Astrocyte (in vitro differentiated cells and primary cell): ENCODE measurements at places on chromosomes 3 and 15.

- peak; percentile 25 for DNase-seq
Measured at GRCh38 chr3:152574461-152575079, 260.4 kb upstream of the P2RY1 start.

DNA sequence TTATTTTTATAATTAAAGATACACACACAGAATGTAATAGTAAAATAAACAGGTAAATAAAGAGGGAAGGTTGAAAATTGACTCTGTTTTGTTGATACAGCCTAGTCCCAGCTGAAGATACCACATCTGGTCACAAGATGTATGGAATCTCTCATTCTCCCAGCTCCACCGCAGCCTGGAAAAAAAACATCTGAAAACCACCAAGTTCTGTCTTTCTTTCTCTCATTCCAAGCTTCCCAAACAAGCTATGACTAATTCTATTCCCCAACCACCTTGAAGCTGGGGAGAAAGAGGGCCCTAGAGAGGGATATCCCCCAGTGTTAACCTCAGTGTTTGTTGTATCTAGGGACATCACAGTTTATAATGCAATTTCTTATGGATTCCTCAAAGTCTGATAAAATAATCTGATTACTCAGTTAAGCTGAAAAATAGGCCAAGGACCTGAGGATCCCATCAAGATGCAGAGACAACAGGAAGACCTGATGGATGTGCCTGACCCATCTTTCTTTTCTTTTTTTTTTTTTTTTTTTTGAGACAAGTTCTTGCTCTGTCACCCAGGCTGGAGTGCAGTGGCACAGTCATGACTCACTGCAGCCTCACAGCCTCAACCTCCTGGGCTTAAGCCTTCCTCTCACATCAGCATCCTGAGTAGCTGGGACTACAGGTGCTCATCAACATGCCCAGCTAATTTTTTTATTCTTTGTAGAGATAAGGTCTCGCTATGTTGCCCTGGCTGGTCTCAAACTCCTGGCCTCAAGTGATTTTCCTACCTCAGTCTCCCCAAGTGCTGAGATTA lies 38.1 kb downstream of the SRGAP3 start:
- peak; percentile 91 for DNase-seq

GRCh38 chr3:169143506-169143905 lies 520.0 kb downstream of the MECOM start:
- DNase-seq: no peak

- DNase-seq: no peak
Measured at GRCh38 chr3:127214975-127215374, 22.0 kb downstream of the PRR23E start.

DNA sequence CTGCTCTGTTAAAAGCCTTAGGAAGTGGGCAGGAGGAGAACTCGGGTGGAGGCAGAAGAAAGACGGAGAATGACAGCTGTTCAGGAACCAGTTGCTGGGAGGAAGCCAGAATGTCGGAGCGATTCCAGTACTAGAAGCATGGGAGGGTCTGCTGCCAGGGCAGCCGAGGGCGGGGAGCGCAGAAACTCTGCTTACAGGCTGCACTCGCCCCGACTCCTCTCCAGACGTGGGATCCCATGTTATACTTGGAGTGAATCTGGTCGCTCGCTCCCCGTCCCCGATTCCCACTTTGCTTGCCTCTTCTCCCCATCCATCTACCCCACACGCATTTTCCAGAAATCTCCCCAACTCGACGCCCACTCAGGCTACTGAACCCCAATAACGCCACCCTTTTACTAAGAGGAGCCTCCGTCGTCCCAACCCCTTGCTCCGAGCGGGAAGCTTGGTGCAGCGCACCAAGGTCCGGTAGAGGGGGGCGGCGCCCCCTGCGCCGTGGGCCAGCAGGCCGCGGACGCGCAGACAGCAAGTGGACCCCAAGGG lies 665 bp downstream of the GATM start:
- no peak for DNase-seq

GRCh38 chr3:128112357-128112968 lies 11.1 kb downstream of the RUVBL1 start:
- peak; percentile 88 for DNase-seq

- no peak for DNase-seq
Measured at GRCh38 chr3:196883361-196883760, 15.6 kb downstream of the SENP5 start.

DNA sequence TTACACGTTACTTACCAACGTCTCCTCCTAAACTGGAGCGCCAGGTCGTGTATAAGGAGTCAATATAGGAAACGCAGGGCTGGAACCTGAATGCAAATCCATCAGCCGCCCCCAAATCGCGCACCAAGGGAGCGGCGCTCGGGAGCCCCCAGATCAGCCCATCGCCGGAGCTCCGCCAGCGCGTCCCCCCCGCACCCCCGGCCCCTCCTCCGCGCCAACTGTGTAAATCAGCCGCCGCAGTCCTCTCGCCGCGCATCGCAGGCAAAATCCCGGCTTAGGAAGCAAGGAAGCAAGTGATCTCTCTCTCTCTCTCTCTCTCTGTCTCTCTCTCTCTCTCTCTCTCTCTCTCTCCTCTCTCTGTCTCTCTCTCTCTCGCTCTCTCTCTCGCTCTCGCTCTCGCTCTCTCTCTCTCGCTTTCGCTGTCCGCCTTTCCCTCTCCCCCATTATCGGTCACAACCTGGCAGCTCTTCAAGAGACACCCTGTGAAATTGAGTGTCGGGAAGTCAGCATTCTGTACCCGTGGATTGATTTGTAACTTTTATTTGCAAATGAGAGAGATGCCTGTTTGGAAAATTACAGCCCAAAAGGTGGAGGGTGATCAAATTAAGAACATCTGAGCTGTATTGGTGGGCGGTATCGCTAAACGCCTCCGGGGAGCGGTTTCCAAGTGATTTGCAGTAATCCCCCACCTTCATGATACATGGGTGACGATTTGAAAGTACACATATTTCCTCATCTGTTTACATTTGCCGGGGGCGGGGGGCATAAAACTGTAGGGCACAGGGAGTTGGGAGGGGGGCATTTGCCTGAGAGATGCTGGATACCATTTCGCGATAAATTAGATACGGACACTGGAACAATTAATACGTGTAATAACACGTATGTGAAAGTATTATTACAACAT lies 645 bp upstream of the SLITRK3 start:
- no peak for DNase-seq

DNA sequence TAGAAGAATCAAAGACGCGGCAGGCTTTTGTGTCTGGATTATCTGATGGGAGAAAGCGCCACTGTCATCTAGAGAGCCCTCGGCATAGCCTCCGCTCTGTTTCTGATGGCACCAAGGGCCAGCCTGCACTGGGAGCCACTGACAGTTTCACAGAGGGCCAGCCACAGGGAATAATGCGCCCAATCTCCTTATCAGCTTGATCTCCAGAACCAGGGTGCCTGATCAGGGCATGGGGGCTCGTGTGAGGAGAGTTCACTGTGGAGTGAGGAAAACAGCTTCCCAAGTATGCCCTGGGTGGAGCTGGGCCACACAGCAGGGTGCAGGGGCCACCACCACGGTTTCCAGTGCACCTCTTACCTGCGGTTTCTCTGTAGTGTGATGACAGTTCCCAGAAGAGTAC lies 29.8 kb upstream of the CLK3 start:
- DNase-seq: no peak

- peak; percentile 8 for DNase-seq
Measured at GRCh38 chr15:61906961-61907752, 153.1 kb downstream of the VPS13C start.

DNA sequence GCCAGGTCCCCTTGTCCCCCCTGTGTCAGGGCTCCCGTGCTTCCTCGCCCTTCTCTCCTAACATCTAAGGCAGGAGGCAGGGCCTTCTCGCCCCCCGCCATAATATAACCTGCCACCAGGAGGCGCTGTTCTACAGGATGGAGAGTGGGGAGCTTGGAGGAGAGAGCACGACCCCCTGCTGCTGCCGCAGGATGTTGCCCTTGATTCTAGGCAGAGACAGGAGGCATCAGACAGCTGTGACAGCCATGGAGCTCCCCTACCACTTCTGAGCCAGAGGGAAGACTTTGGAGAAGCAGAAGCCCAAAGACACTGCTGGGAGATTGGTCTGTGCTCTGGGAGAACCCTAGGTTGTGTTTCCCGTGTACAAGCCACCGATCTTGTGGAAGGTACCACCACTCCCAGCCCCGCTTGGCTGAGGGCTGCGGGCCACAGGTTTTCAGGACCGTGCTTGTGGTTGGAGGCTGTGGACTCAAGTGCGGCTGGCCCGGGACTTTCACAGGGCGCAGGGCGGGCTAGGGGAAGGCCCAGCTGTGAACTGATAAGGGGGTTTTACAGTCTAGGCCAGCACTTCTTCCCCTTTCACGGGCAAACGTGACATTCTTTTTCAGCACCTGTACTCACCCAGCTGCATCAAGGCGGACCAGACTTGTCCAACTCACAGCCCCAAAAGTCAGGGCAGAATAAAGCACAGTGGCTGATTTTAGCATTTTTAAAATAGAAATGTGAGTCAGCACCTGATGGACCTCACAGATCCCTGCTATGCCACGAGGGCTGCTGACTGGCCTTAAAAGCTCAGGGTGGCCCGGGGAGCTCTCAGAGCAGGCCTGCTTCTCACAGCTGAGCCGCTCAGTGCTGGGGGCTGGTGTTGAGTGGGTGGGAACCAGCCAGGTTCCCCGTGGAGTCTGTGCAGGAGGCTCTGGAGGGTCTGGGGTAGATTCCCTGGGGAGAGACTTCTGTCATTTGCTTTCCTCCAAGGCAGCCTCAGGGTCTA lies 2.6 kb upstream of the TIGIT start:
- no peak for DNase-seq

DNA sequence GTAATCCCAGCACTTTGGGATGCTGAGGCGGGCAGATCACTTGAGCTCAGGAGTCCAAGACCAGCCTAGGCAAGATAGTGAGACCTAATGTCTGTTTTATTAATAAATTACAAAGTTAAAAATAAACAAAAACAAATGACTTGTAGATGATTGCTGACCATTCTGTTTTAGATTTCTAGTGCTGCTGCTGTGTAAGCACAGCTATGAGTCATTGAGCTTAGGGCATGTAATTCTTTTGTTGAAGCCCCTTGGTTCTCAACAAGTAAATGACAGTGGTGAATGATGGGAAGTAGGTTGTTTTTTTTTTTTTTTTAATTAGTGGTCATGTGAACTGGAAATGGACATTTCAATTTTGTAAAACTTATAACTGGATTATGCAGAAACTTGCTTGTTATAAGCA lies 63.3 kb downstream of the LEO1 start:
- DNase-seq: peak; percentile 26

GRCh38 chr3:145942052-145942451 lies 218.9 kb downstream of the PLOD2 start:
- peak; percentile 19 for DNase-seq

DNA sequence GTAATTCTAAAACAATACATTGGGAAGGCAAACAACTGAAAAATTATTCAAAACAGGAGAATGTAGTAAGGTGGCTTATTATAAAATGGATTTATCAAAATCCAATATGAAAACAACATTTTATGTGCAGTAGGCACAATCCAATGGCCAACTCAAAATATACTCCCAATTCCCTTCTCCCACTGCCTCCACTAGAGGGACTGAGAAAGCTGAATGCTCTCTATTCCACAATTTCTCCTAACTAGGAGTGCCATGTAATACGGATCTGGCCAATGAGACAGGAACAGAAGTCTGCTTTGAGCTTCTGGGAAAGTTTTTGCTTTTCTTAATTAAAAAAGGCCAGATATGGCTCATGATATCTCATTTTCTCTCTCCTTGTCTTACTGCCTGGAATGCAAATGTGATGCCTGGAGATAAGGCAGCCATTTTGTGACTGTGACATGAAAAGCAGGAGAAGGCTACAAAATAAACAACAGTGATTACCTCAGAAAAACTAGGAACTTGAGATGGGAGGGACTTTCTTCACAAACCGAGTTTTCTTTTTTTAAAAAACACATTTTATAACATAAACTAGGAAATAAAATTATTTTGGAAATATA lies 18.8 kb upstream of the VGLL4 start:
- DNase-seq: no peak

- no peak for DNase-seq
Measured at GRCh38 chr15:69317392-69317841, 18.7 kb downstream of the PAQR5 start.

DNA sequence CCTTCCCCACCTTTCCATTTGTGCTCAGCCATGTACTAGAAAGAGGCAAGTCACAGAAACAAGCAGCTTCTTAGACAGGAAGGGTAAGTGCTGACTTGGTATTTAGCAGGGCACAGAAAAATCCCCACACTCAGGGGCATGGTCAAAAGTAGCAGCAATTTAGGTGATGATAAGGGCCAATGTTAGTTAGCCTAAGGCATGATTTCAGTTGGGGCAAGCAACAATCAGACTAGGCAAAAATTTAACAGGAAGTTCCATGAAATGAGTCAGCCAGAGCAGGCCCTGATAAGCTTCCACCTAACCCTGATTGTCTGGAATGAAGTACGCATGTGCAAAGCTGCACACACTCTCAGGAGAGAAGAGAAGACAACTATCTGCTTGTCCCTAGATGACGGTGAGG lies 423.4 kb upstream of the UBE2E2 start:
- DNase-seq: no peak

- peak; percentile 83 for DNase-seq
Measured at GRCh38 chr3:72143322-72143721, 358.4 kb upstream of the PROK2 start.

DNA sequence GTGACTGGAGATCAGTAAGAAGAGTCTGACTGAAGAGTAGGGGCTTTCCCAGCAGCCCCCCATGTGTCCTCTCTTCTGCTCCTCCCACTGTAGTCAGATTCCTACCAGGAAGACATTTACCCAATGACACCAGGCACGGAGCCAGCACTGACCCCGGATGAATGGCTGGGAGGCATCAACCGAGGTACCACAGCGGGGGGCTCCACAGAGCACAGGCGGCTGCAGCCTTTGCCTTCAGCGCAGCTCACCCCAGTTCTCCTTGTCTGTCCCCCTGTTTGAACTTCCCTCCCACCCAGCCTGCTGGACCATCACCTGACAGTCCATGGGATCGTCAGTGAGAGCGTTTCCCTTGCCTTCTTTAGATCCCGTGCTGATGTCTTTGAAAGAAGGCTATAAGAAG lies 101.6 kb downstream of the ANP32A start:
- DNase-seq: no peak

GRCh38 chr3:49397470-49397869 lies 14.3 kb downstream of the RHOA start:
- DNase-seq: no peak

DNA sequence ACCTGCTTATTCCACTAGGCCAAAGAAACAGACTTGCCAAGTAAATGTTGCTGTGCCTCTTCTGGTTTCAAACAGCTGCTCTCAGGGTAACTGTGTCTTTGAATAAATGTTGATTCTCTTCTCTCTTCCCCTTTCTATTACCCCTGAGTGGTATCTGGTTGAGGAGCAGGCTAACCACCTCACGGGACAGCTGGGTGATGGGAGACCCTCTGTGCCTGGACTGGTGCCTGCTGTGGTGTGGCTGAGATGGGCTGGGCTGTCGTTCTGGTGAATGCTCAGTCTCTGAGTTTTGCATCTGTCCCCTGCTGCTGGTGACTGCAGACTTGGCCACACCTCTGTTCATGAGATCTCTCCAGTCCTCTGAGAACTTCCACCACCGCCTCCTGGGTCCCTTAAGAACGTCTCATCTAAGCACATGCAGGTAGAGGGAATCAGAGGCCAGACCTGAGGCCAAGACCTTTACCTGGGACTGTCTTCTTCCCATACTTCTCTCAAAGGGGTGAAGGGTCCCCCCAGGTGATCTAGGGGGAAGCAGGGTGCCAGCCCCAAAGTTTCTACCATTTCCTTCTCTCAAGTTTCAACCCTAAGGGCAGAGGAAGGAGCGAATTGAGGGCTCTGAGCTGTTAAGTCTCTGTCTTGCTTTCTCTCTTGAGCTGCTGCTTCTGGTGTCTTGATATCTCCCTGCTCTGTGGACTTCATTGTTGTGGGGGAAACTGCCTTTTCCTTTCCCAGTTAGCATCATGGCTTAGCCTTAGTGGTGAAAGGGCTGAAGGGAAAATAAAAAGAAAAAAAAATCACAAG lies 252.9 kb downstream of the EBLN2 start:
- DNase-seq: no peak

- no peak for DNase-seq
Measured at GRCh38 chr3:171176244-171176933, 149.9 kb upstream of the SLC2A2 start.
